Renal pelvis (tissue), 12 donors: ENCODE measurements at places on chromosomes 4 and X.

GRCh38 chr4:1200425-1201035 is 28.1 kb upstream of the SPON2 start:
- peak; percentile 68 for DNase-seq

GRCh38 chr4:4574052-4574451 is 32.2 kb upstream of the STX18 start:
- DNase-seq = no peak

- DNase-seq = no peak
Measured at GRCh38 chrX:8319359-8319758, 145.3 kb upstream of the VCX3B start.

DNA sequence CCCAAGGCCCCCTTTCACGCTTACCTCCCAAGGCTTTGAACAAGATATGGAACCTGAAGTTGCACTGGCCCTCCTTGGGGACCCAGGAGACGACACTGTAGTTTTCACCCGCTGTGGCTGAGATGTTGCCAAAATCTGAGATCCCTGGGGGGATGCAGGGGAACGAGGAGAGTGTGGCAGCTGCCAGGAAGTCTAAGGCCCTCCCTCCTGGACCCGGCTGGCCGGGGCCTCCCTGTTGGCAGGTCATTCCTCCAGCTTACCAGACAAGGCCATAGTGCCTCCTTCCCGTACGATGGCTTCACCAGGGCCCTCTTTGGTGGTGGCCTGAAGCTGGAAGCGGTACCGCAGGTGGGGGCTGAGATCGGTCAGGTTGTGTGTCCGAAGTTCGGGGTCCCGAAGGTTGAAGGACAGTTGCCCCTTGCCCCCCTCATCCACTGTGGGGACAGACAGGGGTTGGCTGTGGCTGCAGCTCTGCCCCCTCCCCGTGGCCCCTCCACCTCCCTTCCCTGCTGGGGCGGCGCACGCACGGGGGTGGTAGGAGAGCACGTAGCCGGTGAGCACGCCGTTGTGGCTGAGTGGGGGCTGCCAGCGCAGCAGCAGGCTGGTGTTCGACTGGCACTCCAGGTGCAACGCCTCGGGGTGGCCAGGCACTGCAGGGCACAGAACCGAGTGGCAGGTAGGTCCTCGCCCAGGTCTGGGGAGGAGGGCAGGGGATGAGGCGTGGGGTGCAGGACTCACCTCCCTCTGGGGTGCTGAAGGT is 21.2 kb downstream of the L1CAM start:
- no peak for DNase-seq

DNA sequence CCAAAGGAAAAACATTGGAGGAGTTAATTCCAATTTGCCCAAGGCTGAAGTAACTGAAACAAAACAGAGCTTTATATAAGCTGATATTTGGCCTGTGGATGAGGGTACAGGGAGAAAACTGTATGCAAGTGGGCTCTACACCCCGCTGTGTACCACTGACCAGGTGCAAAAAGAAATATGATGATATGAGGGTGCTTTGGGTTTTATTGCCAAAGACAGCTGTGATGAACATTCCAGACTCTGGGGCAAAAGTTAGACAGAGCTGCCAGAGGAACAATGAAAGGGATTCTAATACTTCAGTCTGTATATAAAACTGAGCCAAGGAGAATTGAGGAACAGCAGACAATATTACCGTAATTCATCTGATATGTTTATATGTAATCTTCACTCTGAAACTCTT is 117.4 kb downstream of the MID1 start:
- no peak for DNase-seq

- DNase-seq = no peak
Measured at GRCh38 chr4:10196191-10196590, 79.6 kb upstream of the WDR1 start.

DNA sequence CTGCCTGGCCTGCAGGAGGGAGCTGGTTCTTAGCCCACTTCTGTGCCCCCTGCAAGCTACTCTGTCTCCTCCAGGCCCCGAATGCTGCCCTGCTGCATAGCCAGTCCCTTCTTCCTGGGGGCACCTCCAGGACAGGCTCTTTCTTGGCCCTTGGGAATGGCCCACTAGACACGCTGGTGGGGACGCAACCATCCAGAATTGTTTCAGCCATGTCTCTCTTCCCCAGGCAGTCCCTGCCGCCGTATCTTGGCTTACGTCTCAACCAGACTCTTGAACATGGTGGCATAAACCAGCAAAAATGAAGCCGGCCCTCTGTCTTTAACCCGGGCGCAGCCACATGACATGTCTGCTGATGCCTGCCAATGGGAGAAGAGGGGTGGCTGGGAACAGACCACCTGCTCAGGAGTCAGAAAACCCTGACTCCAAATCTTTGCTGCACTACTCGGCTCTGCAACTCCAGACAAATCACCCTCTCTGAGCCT is 9.0 kb downstream of the LRPAP1 start:
- no peak for DNase-seq

DNA sequence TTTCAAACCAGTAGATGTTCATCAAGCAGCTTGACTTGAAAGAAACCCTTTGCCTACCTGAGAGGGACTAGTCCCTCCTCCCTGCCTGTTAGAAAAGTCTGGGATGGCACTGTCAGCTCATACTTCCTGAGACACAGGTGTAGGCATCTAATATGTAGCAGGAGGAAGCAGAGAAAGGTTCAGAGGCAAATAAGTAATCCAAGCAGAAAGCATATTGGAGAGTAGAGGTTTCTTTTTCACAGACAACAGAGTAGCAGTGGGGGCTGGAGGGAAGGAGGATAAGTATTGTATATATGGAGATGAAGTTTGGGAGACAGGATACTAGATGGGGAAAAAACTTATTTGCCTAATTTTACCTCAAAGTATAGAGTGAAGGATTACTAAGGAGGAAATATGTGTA is 81.5 kb downstream of the FNIP2 start:
- no peak for DNase-seq

DNA sequence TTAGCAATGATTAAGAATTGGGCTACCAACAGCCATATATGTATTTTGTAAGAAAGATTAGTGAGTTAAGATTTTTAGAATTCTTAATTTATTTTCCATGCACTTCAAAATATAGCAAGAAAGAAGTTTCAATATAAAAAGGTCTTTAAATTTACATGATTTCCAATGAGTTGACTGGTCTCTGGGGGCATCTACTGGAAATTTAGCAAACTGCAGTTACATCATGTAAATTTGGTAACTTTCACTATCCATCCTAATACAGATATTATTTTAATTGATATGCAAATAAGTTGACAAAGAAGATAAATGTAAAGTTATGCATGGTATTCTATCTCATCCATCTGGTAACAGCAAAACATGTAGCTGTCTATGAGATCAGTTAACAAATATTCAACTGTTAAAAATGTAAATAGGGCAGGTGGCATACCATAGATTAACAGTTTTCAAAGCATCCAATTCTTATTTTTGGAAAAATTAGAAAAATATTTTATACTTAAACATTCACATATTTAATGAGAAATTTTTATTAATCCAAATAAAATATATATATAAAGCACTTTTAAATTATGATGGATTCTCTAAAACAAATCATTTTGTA is 29.1 kb downstream of the TTC29 start:
- DNase-seq = peak; percentile 30

DNA sequence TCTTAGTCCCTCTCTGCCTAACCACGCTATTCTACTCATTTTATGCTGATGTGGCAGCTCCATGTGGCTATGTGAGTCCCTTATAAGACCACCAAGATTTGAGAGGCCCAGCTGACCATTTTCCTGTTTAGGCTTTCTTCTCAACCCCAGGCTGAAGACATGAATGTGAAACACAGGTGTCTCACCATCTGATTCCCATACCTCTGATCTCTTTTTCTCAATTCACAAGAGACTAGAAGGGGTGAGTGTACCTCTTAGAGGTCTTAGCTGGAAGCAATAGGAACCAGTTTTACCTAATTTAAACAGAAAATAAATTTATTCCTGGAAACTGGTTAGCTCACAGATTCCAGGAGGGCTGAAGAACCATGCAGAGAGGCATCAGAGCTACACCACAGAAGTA is 276.5 kb upstream of the FMR1 start:
- DNase-seq = no peak

DNA sequence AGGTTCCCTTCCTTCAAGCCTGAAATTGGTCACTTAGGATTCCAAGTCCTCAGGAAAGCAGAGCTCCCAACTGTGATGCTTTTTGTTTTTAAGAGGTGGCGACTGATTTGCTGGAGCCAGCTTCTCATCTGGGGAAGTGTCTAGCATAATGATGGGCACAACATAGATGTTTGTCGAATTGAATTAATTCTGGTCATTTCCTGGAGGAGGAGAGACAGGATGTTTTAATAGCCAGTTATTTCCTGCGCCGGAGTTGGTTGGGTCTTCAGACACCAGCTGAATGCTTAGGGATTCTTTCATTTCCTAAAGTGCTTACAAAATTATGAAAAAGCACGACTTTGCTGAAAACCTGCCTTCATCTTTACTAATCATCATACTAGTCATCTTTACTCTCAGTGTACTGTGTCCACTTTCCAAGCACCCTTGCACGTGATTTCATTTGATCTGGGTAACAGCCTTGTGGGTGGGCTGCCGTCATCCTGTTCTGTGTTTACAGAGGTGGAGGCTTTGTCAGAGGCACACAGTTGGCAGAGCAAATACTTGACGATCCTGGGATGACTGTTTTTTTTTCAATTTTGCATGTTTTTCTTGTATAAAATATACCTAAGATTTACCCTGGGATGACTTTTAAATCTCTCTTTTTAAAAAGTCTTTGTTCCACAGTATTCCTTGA is 49.5 kb downstream of the RGS12 start:
- no peak for DNase-seq

DNA sequence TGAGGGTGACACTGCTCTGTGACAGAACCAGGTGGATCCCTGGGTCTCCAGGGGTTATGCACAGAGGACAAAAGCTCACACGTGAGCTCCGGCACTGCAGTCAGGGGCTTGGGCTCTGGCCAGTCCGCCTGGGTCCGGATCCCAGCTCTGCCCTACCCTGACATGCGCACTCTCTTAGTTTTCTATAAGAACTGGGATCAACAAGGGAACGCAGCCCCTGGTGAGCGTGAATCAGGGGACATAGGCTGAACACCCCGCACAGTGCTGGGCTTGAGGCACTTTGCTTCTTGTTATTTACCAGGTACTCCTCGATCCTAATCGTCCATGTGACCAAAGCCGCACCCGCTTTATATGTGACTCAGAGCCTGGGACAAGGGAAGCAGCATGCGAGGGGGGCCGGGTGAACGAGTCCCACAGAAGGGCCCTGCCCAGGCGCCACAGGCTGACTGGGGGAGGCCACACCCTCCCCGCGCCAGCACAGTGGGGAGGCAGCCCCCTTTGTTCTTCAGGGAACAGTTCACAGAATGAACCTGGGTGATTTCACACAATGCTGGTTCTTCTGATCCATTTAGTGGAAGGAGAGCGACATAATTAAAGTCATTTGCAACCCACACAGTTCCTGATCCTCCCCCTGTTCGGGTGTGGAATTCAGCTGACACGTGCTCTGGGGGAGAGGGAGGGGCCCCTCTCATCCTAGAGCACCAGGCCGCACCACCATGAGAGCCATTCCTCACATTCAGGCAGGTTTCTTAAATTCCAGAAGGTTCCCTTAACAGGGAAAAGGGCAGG is 55.5 kb downstream of the WFS1 start:
- no peak for DNase-seq

- peak; percentile 40 for DNase-seq
Measured at GRCh38 chr4:89434364-89434988, 126.9 kb upstream of the GPRIN3 start.

- DNase-seq = peak; percentile 37
Measured at GRCh38 chr4:134531013-134531412, 329.4 kb upstream of the PABPC4L start.

- DNase-seq = no peak
Measured at GRCh38 chr4:119149110-119149509, 13.5 kb downstream of the MYOZ2 start.

DNA sequence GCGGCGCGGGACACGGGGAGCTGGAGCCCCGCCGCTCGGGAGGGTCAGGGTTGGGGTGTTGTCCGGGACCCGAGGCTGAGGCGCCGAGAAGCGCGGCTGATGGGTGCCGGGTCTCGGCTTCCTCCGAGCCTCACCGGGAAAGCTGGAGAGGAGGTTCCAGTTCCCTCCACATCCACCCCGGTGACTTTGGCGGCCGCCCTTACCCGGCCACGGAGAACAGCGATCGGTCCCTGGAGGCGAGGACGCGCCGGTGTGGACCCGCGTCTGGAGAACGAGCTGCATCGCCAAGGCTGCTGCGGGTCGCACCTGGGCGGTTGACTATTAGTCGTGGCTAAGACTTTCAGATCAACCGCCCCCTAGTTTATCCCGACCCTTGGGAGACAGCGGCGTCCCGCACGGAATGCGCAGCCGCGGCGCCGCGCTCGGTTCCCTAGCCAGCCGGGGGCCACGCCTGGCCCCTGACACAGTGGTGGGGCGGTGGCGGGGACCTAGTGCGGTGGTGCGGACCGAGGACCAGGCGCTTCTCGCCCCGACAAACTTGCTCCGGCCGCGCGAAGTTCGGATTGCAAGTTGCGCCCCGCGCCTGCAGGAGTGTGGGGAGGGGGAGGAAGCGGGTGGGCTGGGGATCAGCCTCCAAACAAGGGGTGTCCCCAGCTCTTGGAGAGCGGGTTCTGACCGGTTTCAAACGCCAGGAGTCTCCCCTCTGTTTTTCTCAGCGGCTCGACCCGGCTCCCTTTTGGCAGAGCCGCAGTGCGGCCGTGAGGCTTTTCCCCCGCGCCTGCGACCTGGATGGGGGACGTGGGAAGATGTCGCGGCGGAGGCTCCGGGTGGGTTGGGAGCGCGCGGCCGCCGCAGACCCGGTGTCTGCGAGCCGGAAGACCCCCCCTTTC is 568 bp downstream of the FHDC1 start:
- peak; percentile 29 for DNase-seq

DNA sequence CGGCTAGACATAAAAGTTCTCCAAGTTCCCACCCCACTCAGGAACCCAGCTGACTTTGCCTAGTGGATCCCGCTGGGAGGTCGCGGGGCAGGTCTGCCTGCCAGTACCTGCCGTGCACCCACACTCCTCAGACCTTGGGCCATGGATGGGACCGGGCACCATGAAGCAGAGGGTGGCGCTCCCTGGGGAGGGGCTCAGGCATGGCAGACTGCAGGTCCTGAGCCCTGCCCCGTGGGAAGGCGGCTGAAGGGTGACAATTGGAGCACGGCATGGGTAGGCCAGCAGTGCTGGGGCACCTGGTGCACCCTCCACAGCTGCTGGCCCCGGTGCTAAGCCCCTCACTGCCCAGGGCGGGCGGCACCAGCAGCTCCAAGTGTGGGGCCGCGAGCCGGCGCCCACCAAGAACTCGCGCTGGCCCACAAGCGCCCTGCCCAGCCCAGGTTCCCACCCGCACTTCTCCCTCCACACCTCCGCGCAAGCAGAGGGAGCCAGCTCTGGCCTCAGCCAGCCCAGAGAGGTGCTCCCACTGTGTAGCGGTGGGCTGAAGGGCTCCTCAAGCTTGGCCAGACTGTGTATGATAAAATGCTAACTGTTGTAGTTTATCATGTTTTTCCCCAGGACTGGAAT is 63.1 kb downstream of the UGT2A2 start:
- no peak for DNase-seq

GRCh38 chrX:136250191-136251040 is 784 bp downstream of the MAP7D3 start:
- peak; percentile 12 for DNase-seq

GRCh38 chr4:106238820-106239420 is 77.1 kb downstream of the TBCK start:
- DNase-seq = peak; percentile 23
